ENCODE measurements at places on chromosomes 12 and 14.

- no peak for DNase-seq
Measured at GRCh38 chr14:34368971-34369647, 92.9 kb downstream of the SPTSSA start.

GRCh38 chr12:31772685-31773222 lies 43.9 kb upstream of the AMN1 start:
- DNase-seq = peak; percentile 54

GRCh38 chr12:128914908-128915563 lies 61.8 kb downstream of the GLT1D1 start:
- no peak for DNase-seq

GRCh38 chr12:103705927-103706326 lies 118.9 kb downstream of the STAB2 start:
- peak; percentile 50 for DNase-seq

GRCh38 chr12:107320929-107321631 lies 227.7 kb upstream of the CRY1 start:
- peak; percentile 70 for DNase-seq
